ENCODE measurements at places on chromosomes 3 and 15. TPM values are rescaled to one million over a fixed set of nuclear protein-coding genes. Genes with fewer than 3 reads are reported as not detected.

PLA2G4E gene
- 0.16 TPM for total RNA-seq

GOLGA8T gene
- not detected for total RNA-seq

HYAL3 gene
- total RNA-seq, result 3.9 TPM

LRRC15 gene
- total RNA-seq, result 1.4 TPM

LSAMP gene
- total RNA-seq, result 52.5 TPM

ACAD11 gene
- 40.5 TPM for total RNA-seq

SENP8 gene
- 4.8 TPM for total RNA-seq

PP2D1 gene
- not detected for total RNA-seq

LAMB2 gene
- total RNA-seq, result 450 TPM

GOLGA6L4 gene
- total RNA-seq, result 3.5 TPM

SHC4 gene
- total RNA-seq, result 4.3 TPM

PRKAR2A gene
- total RNA-seq, result 45.2 TPM

MUSTN1 gene
- total RNA-seq, result 12.0 TPM

IL16 gene
- total RNA-seq, result 7.1 TPM

NR1I2 gene
- 0.38 TPM for total RNA-seq

SLC27A2 gene
- 10.4 TPM for total RNA-seq

ARPP21 gene
- total RNA-seq, result 22.7 TPM

SCAPER gene
- 98.8 TPM for total RNA-seq

GRAMD1C gene
- total RNA-seq, result 37.1 TPM

Data from camera-type eye (tissue), 1 donor.